ENCODE measurements at places on chromosomes 4 and X.

DNA sequence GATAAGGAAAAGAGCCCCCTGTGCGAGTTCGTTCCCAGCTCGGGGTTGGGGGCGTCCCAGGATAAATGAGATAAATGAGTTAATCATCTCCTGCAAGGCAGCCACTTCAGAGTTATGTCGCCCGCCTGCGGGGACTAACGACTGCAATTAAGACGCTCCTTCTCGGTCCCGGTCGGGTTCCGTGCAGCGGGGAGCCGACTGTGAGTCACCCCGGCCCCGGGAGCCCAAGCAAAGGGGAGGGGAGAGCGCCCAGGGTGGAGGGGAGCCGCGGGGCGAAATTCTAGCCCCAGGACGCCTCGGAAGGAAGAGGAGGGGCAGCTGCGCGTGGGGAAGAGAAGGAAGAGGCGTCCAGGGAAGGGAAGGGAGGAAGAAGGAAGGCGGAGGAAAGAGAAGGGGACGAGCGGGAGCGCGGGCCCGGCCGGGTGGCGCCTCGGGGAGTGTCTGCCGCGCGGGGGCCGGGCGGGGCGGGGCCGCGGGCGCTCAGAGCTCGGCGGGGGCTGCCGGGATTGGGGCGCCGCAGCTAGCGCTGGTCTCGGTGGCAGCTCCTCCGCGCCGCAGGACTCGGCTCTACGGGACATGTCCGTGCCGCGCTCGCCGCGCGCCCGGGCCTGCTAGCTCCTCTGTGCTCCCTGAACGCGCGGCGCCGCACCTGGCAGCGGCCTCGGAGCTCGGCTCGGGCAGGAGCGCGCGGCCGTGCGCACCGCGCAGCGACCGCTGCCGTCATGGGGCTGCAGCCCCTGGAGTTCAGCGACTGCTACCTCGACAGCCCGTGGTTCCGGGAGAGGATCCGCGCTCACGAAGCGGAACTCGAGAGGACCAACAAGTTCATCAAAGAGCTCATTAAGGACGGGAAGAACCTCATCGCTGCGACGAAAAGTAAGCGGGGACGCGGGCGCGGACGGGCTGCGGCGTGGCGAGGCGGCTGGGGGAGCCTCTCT is at the start of gene ARHGAP10:
TSS of gene ARHGAP10 (plus strand) at position 509 of the 938 bp plus-strand sequence. CDS start at position 723, 214 bp downstream.
- DNase-seq = peak; percentile 43

- no peak for DNase-seq
Measured at GRCh38 chr4:126937846-126938422, 694.8 kb upstream of the INTU start.

GRCh38 chrX:25023908-25024307 is 8.1 kb upstream of the ARX start:
- no peak for DNase-seq

DNA sequence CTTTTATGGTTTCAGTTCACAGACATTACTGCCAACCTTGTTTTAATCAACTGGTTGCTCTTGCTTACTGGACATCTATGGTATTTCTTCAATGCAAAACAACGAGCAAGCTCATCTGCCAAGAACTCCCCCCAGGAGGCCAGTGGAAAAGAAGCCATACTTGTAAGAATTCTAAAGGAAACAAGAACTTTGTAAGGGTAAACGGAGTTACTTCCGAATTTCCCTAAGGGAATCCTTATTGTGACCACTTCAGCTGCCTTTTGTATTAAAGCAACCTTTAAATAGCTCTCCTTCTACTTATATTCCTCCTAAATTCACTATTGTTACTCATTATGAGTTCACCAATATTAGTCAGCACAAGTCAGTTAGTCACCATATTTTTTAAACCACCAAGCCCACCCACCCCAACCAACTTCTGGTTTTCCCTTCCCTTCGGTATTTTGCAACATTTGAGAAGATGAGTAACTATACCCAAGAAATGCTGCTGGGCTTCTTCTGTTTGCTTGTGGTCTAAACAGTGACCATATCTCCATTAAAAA is 602.8 kb upstream of the DIPK2B start:
- DNase-seq = no peak

DNA sequence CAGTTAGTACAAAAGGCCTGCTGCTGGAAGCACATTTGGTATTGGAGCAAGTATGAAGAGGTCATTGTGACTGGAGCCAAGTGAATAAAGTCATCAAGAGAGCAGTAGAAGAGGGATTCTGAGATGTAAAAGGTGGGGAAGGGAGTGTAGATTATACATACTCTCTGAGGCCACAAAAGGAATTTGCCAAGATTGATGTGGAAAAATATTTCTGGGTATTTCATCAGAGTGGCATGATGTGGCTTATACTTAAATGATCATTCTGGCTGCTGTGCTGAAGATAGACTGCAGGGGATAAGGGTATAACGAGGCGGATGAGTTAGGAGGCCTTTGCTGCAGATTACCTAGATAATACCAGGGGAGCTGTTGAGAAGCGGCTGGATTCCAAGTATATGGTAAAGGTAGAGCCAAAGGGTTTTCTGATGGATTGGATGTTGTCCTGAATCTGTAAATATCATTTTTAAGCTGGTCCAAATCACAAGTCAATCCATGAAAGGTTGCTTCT is 231.8 kb upstream of the AGA start:
- no peak for DNase-seq

- no peak for DNase-seq
Measured at GRCh38 chrX:9392445-9392844, 72.4 kb upstream of the TBL1X start.

- DNase-seq = no peak
Measured at GRCh38 chrX:154019061-154019621, 561 bp downstream of the IRAK1 start.

- DNase-seq = no peak
Measured at GRCh38 chr4:8392591-8393190, 47.8 kb downstream of the ACOX3 start.

DNA sequence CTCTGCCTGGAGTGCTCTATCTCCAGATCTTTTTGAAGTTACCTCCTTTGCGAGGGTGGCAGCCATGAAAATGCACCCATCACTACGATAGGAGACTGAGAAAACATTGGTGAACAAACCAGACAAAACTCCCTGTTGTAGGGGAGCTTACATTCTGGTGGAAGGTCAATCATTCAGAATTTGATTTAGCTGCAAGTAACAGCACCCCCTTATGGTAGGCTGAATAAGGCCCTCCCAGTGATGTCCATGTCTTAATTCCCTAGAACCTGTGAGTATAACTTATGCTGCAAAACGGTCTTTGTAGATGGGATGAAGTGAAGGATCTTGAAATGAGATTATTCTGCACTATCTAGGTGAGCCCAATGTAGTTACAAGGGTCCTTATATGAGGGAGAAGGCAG is 5.6 kb upstream of the TEC start:
- DNase-seq = no peak

- no peak for DNase-seq
Measured at GRCh38 chr4:181264893-181265292, 978.3 kb upstream of the TENM3 start.

DNA sequence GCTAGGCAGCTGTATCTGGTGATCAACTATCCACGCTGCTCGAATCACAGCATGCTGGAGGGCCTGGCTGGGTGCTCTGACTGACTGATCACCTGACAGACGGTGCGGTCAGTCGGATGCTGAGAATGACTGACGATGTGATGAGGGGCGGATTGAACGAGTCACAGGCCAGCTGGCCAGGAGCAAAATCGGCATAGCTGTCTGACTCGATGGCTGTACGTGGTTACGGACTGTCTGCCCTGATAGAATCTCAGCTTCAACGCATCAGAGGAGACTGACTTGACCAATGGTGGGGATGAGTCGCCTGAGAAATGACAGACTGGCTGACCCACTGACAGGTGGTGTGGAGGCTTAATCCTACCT is 1.0 kb upstream of the SUV39H1 start:
- no peak for DNase-seq

DNA sequence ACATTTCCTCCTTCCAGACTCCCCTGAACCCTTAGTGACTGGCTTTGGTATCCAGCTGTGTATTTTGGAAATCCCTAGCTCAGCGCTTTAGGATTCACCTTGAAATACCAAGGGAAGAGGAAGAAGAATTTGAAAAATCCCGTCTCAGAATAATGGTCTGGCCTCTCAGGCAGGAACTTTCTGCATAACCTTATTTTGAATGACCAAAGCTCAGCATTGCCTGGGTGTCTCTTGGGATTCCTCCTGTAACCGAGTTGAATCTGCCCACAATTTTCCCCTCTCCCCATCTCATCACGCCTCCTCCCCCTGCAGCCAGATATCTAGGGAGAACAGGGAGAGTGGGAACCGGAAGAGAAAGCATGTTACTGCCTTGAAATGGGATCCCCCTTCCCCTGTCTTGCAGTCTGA is 116.2 kb downstream of the SMIM20 start:
- no peak for DNase-seq

- no peak for DNase-seq
Measured at GRCh38 chr4:57287687-57288604, 177.8 kb upstream of the IGFBP7 start.

DNA sequence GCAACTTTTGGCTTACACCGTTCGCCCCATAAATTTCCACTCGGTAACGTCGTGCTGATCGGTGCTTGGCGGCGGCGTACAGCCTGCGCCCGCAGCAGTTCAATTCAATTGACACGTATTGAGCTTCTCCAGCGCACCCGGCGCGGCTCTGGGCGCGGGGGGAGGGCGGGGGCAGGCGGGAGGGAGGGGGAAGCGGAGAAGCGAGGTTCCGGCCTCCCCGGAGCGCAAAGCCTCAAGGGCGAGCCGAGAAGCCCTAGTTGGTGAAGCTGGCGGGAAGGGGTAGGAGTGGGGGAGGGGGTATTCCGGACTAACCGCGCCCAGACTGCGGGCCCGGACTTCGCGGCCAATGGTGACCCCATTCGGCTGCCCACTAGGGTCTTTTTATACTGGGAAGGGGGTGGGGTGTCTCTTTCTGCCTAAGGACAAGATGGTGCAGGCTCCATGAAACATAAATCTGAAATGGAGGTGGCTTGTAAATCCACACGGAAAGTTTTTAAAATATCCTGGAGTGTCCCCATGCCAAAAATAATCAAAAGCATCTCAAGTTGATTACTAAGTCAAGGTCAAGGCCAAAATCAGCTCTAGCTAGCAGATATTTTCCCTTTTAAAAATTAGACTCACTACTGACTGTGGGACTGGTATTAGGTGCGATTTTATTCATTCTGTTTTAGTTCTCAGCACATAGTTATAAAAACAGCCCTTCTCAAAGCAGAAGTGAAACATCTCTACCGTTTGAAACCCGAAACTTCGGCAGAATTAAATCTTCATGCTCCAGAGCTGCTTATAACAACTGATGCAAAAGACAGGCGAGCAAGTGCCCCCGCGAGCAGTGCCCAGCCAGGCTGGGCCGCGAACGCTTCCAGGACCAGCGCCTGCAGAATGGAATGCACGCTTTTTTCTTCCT is 1.5 kb upstream of the BCOR start:
- no peak for DNase-seq

- DNase-seq = no peak
Measured at GRCh38 chr4:23775694-23776093, 114.2 kb downstream of the PPARGC1A start.

DNA sequence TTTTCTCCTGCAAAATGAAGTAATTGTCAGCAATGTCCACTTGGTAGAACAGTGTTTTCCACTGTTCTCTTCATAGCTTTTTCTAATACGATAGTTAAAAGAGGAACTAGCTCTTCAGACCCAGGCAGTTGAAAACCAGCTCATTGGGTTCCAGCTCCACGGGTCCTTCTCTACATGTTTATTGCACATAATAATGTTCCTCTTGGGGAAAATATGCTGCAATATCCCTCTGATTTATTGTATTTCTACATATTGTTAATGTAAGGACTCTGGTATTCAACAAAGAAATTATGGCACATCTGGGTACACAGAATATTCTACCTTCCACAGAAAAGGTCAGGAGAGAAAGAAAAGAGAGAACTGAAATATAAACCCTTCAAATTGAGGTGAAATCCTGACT is 473.4 kb downstream of the TRIML1 start:
- no peak for DNase-seq

GRCh38 chrX:47960406-47960805 is 43.4 kb downstream of the ZNF182 start:
- DNase-seq = no peak

GRCh38 chr4:187166886-187167512 is 443.3 kb upstream of the FAT1 start:
- DNase-seq = no peak

GRCh38 chr4:144384408-144384807 is 243.9 kb upstream of the GYPA start:
- DNase-seq = no peak

GRCh38 chr4:142386449-142386848 is 459.7 kb downstream of the INPP4B start:
- DNase-seq = no peak

DNA sequence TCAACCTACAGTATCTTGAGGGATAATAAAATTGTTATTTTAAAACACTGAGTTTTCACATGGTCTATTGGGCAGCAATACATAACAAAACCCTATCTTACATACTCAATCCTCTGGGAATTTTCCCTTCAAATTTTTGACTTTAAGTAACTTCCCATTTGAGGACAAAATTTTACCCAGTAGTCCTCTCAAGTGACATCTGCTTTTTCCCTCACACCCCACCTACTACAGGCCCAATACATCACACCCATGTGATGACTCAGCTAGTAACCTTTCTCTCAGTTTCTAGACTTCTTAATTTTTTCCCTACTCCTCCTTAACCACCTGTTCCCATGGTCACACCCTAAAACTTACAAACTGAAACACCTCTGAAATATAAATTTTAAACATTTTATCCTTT is 12.2 kb upstream of the RAP1GDS1 start:
- DNase-seq = no peak

GRCh38 chr4:174697202-174697601 is 131.8 kb downstream of the GLRA3 start:
- no peak for DNase-seq

- no peak for DNase-seq
Measured at GRCh38 chrX:119087121-119087520, 14.3 kb downstream of the CT47C1 start.

DNA sequence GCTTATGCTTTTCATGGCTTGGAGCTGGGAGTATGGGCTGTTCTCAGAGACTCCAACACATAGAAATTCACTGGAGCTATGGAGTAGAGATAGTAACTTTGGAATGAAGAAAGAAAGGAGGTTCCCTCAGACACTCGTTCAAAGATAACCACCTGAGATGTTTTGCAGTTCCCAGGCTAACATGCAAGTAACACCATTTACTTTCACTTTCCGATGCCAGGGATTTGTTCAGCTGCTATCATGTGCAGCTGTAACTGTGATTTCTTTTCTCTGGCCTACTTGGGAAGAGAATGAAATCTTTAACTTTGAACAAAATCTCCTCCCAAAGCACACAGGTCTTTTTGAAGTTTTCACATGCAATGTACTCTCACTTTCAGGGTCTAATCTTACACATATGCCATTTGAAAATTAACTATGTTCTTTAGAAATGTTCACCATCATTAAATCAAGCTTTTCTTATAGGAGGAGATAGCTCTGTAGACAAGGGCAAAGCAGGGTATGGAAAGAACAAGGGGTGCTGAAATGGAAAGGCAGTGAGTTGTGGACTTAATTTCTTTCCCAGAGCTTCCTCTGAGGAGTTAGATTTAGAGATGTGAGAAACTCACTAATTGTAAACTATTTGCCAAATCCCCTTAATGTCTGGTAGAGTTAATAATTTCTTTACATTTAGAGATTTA is 514.3 kb downstream of the PDHA2 start:
- peak; percentile 6 for DNase-seq

Data from Ammon's horn (tissue), 1 donor.